ENCODE measurements at places on chromosomes 4 and X.

DNA sequence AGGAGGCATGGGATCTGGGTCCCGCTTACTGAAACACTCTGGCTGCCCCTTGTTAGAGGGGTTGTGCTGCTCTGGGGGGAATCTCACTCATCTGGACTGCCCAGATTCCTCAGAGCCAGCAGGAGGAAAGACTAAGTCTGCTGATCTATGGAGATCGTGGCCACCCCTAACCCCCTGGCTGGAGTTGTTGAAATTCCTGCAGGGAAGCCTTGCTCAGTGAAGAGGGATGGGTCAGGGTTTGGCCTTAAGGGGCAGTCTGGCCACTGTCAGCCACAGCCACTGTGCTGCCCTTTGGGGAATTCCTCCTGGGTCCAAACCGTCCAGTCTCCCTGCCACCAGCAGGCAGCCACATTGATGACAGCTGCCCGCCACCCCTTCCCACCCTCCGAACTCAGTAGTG lies 362.0 kb upstream of the AMOT start:
- DNase-seq = no peak

DNA sequence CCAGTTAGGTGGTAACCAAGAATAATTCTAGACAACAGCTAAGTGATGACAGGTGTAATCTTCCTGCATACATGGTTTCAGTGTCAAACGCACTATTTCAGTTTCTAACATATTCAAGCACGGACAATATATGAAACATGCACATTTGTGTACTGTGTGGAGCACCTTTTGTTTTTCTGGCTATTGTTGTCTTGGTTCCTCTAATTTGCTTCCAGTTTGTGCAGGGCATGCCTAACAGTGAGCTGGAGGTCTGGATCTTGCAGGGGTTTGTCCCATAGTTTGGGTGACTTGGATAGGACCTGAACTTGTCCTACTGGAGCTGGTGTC lies 70.5 kb upstream of the TBC1D9 start:
- DNase-seq = no peak

- DNase-seq = no peak
Observed at GRCh38 chrX:98203800-98204199, 1320.1 kb downstream of the RPA4 start.

GRCh38 chr4:162706632-162707031 lies 460.1 kb downstream of the NAF1 start:
- DNase-seq = no peak

DNA sequence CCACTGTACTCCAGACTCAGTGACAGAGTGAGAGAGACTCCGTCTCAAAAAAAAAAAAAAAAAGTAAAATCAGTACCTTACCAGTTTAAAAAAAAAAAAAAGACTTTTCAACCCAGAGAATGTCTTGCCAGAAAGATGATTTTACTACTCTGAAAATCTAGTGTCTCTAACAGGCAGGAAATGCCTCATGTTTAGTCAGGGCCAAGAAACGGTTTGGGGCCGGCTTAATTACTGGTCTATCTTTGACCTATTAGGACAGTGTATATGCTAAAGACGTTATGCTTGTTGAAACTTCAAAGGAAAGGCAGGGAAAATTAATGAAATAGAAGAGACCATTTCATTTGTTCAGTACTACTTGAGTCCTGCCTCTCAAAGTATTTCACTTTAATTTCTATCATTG lies 9.9 kb downstream of the BEND4 start:
- no peak for DNase-seq

- no peak for DNase-seq
Observed at GRCh38 chr4:119189638-119190037, 22.9 kb upstream of the USP53 start.

- DNase-seq = no peak
Observed at GRCh38 chr4:159142681-159143384, 40.0 kb downstream of the RAPGEF2 start.

DNA sequence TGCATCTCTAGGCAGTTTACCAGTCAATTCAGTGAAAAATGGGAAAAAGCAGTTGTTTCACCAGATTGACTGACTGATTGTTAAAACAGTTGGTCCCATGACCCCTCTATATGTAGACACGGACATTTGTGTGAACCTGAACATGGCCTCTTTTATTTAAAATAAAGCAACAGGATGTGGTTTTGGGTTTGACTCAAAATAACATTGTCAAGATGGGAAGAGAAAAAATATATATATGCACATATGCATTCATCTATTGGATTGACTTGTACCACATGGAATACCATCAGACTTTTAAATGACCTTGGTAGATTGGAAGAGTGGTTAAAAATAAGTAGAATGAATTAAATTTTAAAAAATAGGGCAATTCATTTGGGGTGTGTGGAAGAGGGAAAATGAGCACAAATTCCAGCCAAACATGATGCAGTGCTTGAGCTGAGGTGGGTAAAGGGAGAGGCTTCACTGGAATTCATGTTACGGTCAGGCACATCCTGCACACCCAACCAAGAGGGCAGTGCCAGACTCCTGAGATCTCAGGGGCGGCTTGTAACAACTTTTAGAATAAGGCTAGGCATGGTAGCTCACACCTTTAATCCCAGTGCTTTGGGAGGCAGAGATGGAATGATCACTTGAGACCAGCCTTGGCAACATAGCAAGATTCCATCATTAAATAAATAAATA lies 560.7 kb upstream of the TENM3 start:
- no peak for DNase-seq

DNA sequence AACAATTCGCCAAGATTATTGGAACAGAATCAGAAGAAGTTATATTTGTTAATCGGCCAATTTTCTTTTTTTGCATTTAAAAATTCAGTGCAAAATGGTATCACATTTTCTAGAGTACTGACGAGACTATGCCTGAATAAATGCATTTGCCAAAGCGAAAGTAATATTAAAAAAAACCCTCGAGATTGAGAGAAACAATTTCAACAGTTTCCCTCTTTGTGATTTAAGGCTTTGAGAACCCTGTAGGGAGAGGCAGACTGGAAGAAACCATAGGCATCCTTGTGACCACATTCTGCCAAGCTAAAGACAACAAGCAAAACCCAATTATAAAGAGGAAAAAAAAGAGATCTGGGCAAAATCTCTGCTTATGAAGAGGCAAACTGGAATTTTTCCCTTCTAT lies 218.1 kb upstream of the GK2 start:
- no peak for DNase-seq

GRCh38 chrX:148609515-148610327 lies 109.3 kb downstream of the AFF2 start:
- no peak for DNase-seq

DNA sequence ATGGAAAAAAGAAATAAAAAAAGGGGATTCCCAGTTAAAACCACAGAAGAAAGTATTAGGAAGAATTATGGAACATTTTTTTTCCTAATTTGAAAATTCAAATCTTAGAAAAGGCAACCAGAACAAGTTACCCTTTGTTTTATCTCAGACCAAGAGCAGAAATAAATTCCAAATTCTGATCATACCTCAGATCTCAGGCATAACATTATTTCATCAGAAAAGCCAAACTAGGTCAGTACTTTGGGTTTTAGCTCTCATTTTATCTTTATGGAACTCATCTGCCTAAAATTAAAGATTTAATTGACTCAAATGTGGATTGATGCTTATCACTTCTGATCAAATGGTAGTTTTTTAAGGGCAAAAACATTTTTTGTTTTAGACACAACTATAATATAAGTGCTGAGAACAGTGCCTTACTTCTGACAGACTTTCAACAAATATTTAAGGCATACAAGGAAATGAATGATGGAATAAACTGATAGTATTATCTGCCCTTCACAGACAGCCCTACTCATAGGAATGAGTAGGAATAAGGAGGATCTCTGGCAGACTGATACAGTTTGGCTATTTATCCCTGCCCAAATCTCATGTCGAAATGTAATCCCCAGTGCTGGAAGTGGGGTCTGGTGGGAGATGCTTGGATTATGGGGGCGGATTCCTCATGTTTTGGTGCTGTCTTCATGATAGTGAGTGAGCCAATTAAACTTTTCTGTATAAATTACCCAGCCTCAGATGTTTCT lies 245.3 kb upstream of the PITX2 start:
- DNase-seq = no peak
